ENCODE measurements at places on chromosomes 2 and 18. TPM values are rescaled to one million over a fixed set of nuclear protein-coding genes. Genes with fewer than 3 reads are reported as not detected.

DNA sequence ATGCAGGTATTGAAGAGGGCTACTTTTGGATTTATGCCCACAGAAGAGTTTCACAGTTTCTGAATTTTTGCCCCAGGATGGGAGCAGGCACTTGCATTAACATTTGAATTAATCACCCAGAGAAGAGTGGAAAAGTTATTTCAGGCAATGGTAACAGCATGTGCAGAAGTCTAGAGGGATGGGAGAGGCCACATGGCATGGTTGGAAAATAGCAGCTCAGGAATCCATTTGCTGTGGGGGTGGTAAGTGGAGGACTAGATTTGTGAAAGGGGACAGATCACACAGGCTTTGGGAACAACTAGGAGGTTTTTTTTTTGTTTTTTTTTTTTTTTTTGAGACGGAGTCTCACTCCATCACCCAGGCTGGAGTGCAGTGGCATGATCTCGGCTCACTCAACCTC lies 65.2 kb downstream of the NEDD4L start:
- DNase-seq, result no peak

RBKS gene
- total RNA-seq, result 7.6 TPM

- DNase-seq, result no peak
These were observed 131.2 kb downstream of the CERS6 start for GRCh38 chr2:168587307-168587706.

DNA sequence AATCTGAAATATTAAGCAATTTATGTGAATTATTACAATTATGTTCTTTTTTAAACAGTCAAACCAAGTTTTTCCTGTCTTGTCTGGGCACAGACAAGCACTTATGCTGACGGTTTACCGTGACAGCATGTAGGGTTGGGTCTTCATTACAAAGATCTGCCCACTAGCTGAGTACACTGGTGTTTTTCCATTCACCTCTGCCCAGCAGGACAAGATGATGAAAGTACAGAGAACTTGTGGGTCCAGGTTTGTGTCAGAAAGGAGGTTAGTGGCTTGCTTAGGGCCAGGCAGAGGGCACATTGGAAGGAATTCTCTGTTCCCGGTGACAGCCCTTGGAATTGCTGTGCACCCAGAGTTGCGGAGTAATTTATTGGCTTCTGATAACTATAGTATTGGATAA lies 14.0 kb downstream of the NABP1 start:
- DNase-seq, result no peak

ATP8B1 gene
- total RNA-seq, result 18.5 TPM

- DNase-seq, result no peak
These were observed 62.1 kb downstream of the GBX2 start for GRCh38 chr2:236105955-236106607.

DNA sequence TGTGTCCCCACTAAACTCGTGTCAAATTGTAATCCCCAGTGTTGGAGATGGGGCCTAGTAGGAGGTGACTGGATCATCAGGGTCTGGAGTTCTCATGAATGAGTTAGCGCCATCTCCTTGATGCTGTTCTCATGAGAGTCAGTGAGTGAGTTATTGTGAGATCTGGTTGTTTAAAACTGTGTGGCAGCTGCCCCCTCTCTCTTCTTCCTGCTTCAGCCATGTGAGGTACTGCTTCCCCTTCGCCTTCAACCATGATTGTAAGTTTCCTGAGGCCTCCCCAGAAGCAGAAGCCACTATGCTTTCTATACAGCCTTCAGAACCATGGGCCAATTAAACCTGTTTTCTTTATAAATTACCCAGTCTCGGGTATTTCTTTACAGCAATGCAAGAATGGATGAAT lies 50.4 kb downstream of the AP1S3 start:
- DNase-seq, result no peak

CDKL4 gene
- 0.52 TPM for total RNA-seq

- no peak for DNase-seq
These were observed 31.6 kb upstream of the TWIST2 start for GRCh38 chr2:238816291-238816690.
